NCI-H526 (cell line): ENCODE measurements at places on chromosomes 1 and 21.
A peak's percentile ranks its signal among the peaks of the same experiment; 100 is the strongest.

DNA sequence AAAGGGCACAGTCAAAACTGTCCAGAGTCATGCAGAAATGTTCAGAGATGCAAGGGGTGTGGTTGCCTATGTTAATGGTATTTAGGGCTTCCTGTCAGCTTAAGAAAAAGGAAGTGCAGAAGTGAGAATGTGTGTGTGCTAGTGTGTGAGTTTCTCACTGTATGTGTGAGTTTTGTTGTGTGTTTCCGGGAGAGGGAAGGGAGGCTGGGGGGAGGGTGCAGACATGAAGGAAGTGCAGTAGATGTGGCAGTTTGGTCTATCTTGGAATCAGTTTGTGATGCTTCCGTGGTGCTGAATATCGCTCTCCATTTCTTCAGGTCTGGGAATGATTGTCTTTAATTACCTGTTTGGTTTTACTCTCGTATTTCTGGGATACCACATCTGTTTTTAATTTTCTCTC lies 16.5 kb upstream of the ATP6V1G3 start:
- no peak for DNase-seq

- DNase-seq: no peak
These were observed 337.5 kb downstream of the CHRM3 start for GRCh38 chr1:239723776-239724367.

- DNase-seq: no peak
These were observed 5.7 kb upstream of the AKT3 start for GRCh38 chr1:243855616-243856318.

DNA sequence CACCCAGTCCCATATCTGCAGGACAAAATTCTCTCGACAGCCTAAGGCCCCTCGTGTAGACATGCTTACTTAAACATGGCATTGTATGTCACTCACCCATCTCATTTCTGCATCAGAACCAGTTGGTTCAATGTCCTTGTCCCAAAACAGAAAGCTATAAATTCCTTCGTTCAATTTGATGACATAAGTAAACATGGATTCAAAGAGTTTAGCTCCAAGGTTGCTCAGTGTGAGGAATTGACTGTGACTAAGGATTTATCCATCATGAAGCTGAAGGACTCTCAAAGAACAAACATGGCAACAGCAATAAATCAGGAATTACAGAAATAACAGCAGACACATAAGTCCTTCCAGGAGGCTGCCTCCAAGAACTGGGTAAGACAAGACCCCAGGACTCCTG lies 237.2 kb downstream of the TOMM20 start:
- no peak for DNase-seq

DNA sequence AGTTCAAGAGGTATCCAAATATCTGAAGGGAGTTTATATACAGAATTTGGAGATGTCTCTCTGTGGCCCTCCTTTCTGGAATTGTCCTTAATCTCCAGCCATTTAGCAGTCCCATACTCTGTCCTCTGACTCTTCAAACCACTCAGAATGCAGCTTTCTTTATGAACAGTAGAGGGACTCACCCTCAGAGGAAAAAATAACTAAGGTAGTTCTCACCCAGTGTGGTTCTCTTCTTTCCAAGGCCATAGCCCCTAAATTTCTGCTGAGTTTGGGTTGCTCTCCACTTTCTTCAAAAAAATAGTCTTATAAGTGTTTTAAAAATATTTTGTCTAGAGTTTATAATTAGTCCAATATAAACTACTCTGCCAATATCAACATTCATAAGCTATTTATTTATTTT lies 369.7 kb downstream of the MATN1 start:
- no peak for DNase-seq

GRCh38 chr1:243726806-243727502 lies 123.1 kb downstream of the AKT3 start:
- DNase-seq: no peak

DNA sequence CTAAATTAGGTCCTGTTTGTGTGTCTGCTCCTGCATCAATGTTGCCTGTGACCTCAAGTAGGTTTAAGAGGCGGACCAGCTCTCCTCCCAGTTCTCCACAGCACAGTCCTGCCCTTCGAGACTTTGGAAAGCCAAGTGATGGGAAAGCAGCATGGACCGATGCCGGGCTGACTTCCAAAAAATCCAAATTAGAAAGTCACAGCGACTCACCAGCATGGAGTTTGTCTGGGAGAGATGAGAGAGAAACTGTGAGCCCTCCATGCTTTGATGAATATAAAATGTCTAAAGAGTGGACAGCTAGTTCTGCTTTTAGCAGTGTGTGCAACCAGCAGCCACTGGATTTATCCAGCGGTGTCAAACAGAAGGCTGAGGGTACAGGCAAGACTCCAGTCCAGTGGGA lies 79.9 kb downstream of the PRDM2 start:
- no peak for DNase-seq

GRCh38 chr1:6198646-6199297 lies 623 bp downstream of the RPL22 start:
- DNase-seq: no peak

GRCh38 chr21:45543710-45544448 lies 1.6 kb upstream of the SLC19A1 start:
- no peak for DNase-seq

DNA sequence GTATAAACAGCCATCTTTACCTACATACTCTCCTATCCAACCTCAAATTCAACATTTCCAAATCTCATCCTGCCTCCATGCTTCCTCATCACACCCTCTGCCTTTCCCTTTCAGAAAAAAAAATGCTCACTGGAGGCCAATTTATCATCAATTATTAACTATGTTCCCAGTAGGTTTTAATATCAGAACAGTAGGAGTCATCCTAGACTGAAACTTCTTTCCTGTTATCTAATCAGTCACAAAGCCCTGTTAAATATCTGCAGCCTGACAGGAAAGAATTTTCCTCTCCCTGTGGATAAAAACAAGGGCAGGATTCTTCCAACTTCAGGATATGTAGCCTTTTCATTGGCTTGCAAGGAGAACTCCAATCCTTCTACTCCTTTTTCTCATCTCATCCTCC lies 28.4 kb downstream of the EGLN1 start:
- no peak for DNase-seq

DNA sequence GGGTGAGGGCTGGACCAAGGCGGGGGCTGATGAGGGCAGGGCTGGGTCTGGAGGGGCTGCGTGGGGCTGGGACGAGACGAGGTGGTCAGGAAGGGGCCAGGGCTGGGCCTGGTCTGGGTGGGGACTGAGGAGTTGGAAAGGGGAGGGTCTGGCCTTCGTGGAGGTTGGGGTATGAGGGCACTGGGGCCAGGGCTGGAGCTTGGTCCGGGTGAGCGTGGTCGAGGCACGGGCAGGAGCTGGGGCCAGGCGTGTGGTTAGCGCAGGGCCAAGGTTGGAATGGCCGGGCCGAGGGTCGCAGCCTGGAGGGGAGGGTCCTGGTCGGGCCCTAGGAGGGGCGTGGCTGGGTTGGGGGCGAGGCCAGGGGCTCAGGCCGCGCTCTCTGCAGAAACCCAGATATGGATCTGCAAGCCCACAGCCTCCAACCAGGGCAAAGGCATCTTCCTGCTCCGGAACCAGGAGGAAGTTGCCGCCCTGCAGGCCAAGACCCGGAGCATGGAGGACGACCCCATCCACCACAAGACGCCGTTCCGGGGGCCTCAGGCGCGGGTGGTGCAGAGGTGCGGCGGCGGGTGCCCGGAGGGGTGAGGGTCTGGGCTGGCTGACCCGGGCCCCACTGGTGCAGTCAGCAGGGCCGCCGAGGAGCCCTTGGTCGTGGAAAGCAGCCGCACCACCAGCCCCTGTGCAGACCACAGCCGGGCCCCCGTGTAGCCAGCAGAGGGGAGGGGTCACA lies 9.0 kb downstream of the TTLL10 start:
- no peak for DNase-seq

DNA sequence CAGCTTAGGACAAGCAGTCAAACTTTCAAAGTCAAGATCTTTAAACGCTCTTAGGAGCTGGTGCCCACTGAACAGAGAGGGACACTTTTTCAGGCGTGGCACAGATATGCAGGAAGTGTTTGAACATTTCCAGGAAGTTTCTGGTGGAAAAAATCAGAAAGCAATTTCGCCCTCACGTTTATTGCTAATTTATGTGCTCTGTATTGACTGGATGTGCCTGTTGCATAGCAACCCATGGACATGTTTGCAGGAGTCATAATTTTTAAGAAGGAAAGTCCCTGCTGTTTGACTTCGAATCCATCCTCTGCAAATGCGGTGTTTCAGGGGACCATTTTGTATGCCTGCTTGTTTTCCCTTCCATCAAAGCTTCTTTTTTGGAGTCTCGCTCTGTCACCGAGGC lies 239.9 kb upstream of the IRF2BP2 start:
- DNase-seq: no peak

DNA sequence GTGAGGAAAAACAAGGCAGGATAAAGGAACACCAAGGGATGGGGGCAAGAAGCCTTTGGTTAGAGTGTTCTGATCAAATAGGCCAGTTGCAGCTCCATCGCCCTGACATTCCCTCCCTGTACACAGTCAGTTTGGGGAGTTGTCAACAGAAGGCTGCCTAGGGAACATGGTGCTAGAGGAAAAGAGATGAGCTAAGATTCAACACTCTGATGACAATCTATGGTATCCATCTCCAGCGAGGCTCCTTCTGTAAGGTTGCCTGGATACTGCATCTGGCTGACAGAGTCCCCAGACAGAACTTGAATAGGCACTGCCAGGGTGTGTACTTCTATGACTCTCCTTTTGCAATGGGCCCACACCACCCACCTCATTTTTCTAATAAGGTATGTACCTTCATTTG lies 11.2 kb upstream of the SLAMF9 start:
- no peak for DNase-seq

DNA sequence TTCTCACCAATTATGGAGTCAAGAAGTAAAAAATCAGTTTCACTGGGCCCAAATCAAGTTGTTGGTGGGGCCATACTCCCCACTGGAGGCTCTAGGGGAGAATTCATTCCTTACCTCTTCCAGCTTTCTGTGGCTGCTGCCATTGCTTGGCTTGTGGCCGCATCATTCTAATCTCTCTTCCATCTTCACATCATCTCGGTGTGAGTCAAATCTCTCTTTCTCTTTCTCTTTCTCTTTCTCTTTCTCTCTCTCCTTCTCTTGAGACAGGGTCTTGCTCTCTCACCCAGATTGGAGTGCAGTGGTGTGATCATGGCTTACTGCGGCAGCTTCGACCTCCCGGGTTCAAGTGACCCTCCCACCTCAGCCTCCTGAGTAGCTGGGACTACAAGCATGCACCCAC lies 28.1 kb downstream of the FAM89A start:
- no peak for DNase-seq

- DNase-seq: no peak
These were observed 811 bp downstream of the KPRP start for GRCh38 chr1:152758636-152759035.

DNA sequence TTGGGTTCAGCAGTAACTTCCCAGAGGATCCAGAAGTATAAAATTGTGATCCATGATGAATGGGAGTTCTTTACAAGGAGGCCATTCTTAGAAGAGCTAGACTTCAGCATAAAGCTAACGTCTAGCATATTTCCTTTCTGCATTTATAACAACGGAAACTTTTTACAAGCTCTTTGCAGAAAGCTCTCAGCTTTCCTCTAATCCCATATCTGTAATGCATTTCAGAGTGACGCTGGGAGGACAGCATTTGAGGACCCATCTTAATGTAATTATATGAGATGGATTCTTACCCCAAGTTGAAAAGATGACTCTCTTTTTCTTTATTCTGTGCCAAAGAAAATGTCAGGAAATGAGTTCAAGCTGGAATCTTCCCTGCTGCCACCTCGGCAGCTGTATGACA lies 132.0 kb upstream of the CACHD1 start:
- DNase-seq: no peak

DNA sequence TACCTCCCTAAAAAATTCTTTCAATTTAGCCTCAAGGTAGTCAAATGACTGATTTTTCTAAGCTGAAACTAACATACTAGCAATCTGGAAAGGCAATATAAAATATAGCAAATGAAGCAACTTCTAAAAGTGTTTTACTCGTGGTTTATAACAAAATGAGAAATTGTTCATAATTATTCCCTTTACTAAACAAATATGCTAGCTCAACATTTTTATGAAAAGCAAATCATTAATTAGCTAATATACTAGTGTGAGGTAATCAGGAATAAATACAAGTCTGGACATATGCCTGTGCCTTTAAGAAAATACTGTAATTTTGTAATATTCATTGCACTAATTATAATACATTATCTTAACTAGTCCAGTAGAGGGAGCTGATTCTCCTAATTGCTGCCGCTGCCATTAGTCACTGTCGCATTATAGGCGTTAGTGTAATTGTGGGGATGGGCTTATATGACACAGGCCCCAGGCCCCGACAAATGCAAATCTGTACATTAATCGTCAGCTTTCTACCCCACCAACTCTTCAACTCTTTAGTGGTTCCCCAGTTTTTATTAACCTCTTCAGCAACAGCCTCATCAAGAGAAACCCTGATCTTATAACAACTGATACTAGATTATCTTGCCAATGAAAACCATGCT lies 160.9 kb downstream of the GABPA start:
- peak; percentile 83 for DNase-seq

DNA sequence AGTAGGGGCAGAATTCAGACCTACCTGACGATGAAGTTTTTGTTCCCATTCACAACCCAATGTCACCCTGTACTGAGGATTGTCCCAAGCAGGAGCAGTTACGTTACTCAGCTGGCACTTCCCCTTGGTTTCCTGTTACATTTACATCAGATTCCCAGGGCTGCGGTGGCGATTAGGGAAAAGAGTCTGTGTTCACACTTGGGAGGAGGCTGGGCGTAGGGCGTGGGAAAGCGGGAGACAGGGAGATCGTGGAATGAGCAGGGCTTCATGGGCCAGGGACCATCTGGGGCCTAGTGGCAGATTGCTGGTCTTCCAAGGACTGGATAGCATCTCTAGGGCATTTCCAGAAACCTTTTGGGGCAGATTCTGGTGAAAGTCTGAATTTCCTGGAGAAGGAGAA lies 39.0 kb downstream of the TBX19 start:
- DNase-seq: no peak

- DNase-seq: no peak
These were observed 27.5 kb upstream of the COL9A2 start for GRCh38 chr1:40344597-40344996.

- DNase-seq: no peak
These were observed 41.7 kb downstream of the ATF3 start for GRCh38 chr1:212650228-212650627.

- DNase-seq: peak; percentile 32
These were observed 42.6 kb upstream of the PTGS2 start for GRCh38 chr1:186722711-186723309.

GRCh38 chr1:155255243-155256007 lies at the start of gene ENTREP3:
Gene ENTREP3 (minus strand): TSS chr1:155255483. CDS start chr1:155254877, 606 bp downstream.
- peak; percentile 99 for DNase-seq

- DNase-seq: no peak
These were observed 189.5 kb downstream of the PLA2G4A start for GRCh38 chr1:187018291-187018690.

- DNase-seq: no peak
These were observed 111.9 kb upstream of the SLC44A3 start for GRCh38 chr1:94708299-94708685.

DNA sequence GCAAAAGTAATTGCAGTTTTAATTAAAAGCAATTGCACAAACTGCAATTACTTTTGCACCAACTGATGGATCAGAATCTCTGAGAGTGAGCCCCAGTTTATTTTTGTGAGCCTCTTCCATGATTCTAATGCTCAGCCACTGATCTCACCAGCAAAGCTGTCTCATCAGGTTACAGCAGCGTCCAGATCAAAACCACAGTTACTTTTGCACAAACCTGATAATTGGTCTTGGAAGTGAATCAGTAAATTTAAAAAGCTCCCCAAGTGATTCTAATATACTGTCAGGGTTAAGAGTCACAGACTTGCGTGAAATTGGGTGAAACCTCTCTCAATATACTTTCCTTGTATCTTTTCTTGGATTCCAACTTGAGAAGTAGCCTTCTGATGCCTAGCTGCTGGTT lies 13.5 kb upstream of the CR2 start:
- no peak for DNase-seq
